Foreskin melanocyte (primary cell): ENCODE measurements at places on chromosomes 11 and 22.
A peak's percentile ranks its signal among the peaks of the same experiment; 100 is the strongest.

DNA sequence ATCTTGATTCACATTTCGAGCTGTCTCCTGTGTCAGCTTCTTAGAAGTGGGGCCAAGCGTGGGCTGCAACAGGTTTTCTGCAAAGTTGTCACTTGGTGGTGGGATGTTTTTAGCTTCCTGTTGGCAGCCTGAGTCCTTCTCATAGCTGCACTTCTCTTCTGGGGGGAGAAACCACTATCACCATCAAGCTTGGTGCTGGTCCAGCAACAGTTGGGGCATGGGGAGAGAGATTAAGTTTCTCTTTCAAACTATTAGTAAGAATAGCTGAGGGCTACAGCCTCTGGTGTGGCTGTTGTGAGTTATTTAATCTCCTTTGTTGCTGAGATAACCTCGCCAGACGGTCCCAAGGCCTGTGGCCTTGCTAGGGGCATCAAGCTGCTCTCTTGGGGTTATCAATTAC lies 123.3 kb upstream of the CRYBB3 start:
- no peak for DNase-seq

- DNase-seq, result no peak
Measured at GRCh38 chr22:27651486-27651885, 150.1 kb downstream of the MN1 start.

GRCh38 chr11:62108017-62108750 lies 15.6 kb upstream of the INCENP start:
- DNase-seq, result peak; percentile 44

GRCh38 chr11:117685566-117685965 lies 111.5 kb downstream of the DSCAML1 start:
- no peak for DNase-seq

DNA sequence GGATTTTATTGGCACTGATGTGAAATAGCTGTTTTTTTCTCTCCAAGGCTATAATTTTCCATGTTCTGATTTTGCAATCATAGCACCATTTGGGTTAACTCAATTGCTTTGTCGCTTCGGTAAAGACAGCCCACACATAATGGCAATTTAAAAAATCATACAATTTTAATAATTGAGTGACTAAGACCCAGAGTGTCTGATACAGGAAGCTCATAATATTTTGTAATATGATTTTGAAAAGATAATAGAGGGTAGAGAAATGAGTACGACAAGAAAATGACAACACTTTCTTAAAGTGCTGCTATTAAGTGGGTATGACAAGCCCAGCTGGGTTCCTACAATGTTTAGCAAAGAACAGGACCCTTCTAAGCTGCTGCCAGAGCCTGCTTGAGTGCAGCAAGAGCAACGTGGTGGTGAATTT lies 439.1 kb downstream of the METTL15 start:
- no peak for DNase-seq

- no peak for DNase-seq
Measured at GRCh38 chr11:26063915-26064314, 268.0 kb upstream of the ANO3 start.

- no peak for DNase-seq
Measured at GRCh38 chr11:77695417-77695816, 57.8 kb upstream of the CLNS1A start.

DNA sequence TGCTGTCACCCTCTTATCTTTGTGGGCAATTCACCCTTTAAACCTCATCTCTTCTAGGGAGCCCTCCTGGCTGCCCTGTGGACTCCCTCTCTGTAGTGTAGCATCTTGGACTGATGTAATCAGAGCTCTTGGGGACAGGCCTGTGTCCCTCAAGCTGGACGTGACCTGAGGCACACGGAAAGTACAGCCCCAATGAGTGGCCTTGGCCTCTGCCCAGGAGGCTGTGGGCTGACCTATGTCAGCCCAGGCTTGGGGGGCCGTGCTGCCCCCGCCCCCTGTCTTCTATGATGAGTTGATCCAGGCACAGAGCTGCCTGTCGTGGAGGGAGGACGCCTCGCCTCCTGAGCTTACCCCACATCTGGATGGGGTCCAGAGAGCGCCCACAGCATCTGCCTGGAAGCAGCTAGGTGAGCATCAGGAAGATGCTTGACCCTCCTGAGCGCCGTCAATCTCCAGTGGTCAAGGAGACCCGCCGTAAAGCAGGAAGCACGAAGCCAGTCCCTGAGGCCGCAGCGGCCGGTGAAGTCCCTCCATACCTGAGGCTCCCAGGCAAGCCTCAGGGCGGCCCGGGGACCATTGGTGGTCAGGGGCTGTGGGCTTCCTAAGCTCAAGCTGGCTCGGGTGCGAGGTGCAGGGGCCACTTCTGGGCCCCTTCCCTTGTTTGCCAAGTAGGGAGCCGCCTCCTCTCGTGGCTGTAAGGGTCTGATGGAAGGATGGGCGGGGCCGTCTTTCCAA lies 1136.9 kb downstream of the BRD1 start:
- no peak for DNase-seq

GRCh38 chr22:50303515-50303847 lies 4.0 kb downstream of the PLXNB2 start:
- no peak for DNase-seq

- DNase-seq, result no peak
Measured at GRCh38 chr11:128346804-128347203, 240.6 kb downstream of the ETS1 start.

DNA sequence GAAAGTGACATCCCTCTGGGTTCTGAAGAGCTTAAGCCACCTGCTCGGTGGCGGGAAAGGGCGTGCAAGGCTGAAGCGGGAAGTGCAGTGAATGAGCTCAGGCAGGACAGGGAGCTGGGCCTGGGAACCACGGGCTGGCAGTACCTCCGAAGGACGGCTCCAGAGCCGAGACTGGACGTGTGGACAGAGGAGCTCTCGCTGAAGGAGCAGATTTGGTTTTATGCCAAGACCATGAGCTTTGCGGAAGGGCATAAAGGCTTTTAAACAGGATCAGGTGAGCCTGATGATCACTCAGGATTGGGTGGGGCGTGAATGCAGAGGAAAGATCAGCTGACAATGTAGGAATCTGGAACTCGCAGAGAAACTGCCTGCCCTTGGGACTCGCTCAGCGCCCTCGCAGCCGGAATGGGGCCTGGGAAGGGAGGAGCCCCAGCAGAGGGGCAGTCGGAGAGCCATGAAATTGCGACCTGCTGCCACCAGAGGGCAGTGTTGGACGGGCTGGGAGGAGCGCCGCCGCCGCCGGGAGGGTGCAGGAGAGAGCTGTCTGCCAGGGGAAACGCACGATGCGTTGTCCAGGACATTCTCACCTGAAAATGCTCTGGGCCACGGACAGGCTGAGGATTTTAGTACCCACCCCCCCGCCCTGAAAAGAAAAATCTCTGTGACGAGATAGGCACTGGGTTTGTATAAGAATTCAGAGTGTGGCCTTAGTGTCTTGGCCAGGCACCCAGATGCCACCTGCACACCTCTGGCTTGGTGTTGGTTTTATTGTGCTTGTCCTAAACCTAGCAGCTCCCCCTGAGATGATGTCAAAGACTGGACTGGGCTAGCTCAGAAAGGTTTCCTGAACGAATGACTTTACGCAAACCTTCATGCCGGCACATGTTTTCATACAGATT lies 324.4 kb downstream of the NTM start:
- peak; percentile 54 for DNase-seq
